ENCODE measurements at places on chromosomes 2 and 18.

DNA sequence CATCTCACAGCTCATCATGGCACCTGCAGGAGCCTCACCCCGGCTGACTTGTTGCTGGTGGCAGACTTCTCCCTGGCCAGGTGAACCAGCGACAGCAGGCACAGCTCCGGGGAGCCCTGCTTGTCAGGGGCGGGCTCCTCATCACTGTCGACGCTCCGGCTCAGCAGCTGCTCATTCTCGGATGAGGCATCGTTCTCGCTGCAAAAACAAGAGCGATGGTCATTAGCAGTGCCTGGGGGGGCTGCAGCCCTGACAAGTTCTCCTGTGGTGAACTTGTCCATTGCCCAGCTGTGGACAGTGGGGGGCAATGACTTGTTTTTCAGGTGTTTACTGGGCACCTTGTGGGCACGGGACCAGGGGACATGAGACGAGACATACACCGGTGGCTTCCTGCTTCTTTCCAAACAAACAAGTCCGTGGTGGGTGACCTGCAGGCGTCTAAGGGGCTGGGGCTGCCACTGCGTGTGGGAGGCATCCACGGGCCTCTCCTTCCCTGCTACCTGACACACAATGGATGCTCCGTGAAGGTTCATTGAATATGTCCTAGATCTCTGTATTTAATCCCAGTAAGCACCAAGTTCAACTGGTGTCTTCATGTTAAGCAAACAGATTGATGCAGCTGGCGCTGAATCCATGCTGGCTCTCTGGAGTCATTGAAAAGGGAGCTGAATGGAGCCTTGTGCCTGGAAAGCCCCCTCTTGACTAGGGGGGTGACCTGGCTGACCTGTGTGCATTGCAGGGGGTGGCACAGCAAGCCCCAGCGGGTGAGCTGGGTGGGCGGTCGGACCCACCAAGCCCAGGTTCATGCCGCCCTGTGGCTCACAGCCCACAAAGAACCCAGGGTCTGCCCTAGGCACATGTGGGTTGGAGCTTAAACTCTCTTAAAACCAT is 81.0 kb downstream of the EDAR start:
- DNase-seq: no peak

DNA sequence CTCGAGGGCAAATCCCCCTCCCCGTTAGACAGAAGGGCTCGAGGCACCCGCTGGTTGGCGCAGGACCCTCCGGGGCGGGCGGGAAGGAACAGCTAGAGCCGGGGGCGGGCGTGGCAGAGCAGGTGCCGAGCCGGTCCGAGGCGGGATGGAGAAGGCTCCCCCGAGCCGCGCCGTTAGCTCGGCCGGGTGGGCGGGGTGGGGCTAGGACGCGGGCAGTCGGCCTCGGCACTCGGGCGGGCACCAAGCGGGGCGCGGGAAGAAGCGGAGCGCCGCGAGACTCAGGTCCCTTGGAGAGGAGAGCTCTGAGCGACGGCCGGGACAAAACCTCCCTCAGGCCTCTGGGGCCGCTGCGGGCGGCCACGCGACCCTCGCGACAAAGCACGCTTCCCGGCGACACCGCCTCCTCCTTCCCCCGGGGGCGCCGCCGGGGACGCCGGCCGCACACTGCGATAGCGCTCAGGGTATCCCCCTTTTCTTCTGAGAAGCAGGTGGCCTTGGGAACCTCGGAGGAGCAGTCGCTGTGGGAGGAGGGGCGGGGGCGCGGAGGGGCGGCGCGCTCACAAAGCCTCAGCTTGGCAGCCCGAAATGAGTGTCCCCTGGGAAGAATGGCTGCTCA is 721 bp downstream of the FHOD3 start:
- DNase-seq: no peak

GRCh38 chr2:121132054-121132761 is 152.8 kb downstream of the TFCP2L1 start:
- DNase-seq: no peak

GRCh38 chr2:165924946-165925345 is 28.6 kb downstream of the TTC21B start:
- DNase-seq: no peak

DNA sequence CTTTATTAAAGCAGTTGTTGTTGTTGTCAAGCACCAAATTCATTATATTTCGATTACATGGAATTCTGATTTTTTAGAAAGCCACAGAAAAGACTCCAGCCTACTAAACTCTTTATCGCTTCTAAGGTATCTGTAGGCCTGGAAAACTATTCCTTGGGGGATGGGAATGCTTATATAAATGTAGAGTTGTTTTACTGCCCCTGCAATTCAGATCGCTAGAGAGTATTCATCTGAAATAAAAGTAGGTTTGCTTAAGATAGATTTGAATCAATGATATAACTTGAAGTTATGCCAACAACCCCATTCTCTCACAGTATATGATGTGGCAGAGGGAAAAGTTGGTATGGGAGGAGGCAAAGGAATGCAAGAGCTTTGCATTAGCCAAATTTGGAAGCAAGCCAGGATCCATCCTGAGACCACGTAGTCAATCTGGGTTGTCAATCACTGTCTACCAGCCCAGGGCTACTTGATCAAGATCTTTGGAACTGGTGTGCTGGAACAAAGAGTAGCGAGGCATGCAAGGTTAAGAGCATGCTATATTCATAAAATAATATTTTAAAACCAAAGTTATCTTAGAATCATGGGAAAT is 95.9 kb downstream of the LYPD6B start:
- no peak for DNase-seq

All from CD4-positive, alpha-beta T cell treated with Interleukin-4 for 1 hour (primary cell).